ENCODE measurements at places on chromosomes 7 and 10. TPM values are rescaled to one million over a fixed set of nuclear protein-coding genes. Genes with fewer than 3 reads are reported as not detected.

The SMO gene
- 5.2 TPM for total RNA-seq

The SYT15B gene
- 0.65 TPM for total RNA-seq

The COL26A1 gene
- total RNA-seq = not detected

The TLL2 gene
- not detected for total RNA-seq
